ENCODE measurements at places on chromosomes 3 and 15. TPM values are rescaled to one million over a fixed set of nuclear protein-coding genes. Genes with fewer than 3 reads are reported as not detected.

DNA sequence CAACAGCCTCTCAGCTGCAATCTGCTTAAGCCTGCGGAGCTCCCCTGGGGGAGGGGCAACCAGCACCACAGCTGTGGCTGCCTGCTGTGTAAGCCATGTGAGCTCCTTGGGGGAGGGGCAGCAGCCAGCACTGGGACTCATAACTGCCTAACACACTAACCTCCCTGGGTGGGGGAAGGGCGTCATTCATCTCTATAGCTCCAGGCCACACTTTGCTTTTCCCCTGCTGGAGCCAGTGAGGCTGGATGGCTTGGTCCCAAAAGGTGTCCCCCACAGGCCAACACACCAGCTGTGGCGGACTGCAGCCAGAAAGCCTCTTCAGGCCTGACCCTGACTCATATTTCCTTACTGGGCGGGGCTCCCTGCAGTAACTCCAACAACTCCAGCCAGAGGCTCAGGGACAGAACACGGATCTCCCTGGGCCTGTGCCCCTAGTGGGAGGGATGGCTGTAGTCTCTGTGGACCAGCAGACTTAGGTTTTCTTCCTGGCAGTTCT is 129.8 kb downstream of the PPM1L start:
- peak; percentile 84 for DNase-seq

- DNase-seq, result no peak
These were observed 39.3 kb upstream of the USP3 start for GRCh38 chr15:63465104-63465503.

GRCh38 chr15:75782926-75783325 is 60.3 kb upstream of the UBE2Q2 start:
- DNase-seq, result no peak

DNA sequence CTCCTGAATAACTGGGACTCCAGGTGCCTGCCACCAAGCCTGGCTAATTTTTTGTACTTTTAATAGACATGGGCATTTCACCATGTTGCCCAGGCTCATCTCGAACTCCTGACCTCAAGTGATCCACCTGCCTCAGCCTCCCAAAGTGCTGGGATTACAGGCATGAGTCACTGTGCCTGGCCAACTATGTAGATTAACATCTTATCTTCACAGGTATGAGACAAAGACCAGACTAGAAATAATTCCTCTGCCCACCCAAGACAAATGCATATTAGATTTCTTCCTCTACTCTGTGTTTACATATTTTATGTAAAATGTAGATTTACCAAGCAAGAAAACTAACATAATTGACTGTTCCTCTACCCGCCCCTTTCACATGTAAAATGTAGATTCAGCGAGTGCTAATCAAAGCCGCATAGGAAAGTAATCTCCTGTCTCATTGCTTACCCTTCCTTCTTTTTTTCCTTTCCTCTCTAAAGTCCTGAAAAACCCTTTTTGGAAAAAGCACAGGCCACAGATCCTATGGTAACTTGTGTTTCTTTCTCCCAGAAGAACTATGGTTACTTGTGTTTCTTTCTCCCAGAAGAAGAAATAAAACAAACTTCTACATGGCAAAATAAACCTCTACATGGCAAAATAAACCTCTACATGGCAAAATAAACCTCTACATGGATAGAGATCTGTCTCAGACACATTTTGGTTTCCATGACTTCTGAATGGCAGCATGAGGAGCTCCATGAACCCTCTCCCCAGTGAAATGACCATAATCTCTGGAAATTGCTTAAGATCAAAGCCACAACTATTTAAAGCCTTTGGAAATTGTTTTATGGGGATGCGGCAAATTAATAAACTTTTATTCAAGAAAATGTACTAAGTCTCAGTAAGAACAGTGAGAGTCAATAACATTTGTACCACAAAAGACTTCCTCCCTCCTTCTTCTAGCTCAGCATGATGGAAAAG is 9.1 kb upstream of the ABHD2 start:
- DNase-seq, result no peak

DNA sequence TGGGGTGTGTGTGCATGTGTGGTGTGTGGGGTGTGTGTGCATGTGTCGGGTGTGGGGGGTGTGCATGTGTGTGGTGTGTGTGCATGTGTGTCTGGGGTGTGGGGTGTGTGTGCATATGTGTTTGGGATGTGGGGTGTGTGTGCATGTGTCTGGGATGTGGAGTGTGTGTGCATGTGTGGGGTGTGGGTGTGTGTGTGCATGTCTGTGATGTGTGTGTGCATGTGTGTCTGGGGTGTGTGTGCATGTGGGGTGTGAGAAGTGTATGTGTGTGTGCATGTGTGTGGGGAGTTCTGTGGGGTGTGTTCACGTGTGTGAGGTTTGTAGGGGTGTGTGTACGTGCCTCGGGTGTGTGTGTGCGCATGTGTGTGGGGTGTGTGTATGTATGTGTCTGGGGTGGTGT is 6.7 kb upstream of the OCA2 start:
- DNase-seq, result no peak

- DNase-seq, result no peak
These were observed 6.7 kb downstream of the COLQ start for GRCh38 chr3:15514663-15515340.

GRCh38 chr3:86481636-86482035 is 509.3 kb downstream of the VGLL3 start:
- DNase-seq, result no peak

The NECTIN3 gene
- 9.5 TPM for total RNA-seq

The ECE2 gene
- total RNA-seq, result not detected

The GASK1A gene
- 0.75 TPM for total RNA-seq

The MYEF2 gene
- 7.1 TPM for total RNA-seq

The BSN gene
- 0.27 TPM for total RNA-seq

All from Right ventricle myocardium superior (tissue), 1 donor.